ENCODE measurements at places on chromosomes 6 and 20.

- DNase-seq, result peak; percentile 32
Observed at GRCh38 chr6:35552285-35552917, 39.7 kb upstream of the TULP1 start.

DNA sequence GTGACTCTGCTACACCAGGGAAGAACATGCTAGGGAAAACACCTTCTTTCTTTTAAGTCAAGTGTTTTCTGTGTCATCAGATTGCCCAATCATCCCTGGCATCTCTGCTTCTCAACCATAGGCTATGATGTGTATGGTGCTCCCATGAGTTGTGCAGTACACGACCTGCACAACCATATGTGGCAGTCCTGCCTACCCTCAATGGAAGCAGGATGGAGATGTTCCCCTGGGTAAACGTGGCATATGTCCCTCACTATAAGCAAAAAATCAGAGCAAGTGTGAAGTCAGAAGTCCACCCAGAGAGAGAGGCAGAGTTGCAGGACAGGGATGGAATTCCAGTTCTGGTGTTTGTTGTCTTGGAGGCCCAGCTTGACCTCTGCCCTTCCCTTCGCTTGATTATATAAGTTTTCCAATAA is 10.3 kb upstream of the SNHG17 start:
- no peak for DNase-seq

DNA sequence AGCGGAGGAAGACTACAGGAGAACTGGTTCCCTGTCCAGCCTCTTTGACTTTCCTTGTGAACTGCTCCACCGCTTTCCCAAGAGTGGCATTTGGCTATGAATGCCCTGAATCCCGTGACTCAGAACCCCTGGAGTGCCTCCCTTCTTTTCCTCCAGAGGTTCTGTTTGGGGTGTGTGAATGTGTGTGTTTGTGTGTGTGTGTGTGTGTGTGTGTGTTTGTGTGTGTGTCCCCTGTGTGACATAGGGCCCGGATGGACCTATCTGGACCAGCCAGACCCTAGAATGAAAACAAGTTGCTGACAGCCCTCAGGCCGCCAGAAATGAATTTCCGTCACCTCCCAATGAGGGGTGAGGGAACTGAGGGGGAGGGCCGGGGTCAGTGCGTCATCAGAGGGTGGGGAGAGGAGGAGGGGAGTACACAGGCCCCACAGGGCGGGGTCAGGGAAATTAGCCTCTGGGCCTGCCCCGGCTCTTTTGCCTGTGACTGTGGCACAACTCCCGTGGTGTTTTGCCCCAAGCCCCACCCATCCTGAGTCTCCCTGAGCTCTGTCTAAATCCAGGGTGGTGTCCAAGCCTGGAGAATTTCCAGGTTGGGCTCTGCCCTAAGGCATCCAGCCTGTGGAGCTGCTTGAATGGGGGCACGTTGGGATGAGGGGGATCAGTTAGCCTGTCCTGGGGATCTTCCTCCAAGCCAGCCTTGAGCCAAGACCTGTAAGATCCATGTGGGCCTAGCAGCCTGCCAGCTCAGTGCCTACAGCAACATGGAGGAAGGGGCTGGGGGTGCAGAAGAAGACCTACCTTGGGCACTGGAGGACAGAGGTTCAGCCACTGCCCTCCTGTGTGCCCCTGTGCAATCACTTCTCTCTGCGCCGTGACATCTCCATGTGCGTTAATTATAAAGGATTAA is 15.2 kb upstream of the MRPS18A start:
- DNase-seq, result no peak

DNA sequence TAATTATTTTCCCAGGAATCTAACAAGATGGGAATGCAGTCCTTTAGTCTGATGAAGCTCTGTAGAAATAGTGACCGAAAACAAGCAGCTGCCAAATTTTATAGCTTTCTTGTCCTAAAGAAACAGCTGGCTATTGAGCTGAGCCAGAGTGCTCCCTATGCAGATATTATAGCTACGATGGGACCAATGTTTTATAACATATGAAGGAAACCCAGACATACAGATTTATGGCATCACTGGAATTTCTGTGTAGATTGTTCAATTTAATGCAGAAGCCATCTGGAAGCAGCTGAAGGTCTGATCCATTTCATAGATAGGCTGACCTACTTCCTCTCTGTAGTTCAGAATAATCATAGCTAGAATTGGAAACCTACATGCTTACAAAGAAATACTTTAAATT is 11.8 kb upstream of the SNPH start:
- no peak for DNase-seq

DNA sequence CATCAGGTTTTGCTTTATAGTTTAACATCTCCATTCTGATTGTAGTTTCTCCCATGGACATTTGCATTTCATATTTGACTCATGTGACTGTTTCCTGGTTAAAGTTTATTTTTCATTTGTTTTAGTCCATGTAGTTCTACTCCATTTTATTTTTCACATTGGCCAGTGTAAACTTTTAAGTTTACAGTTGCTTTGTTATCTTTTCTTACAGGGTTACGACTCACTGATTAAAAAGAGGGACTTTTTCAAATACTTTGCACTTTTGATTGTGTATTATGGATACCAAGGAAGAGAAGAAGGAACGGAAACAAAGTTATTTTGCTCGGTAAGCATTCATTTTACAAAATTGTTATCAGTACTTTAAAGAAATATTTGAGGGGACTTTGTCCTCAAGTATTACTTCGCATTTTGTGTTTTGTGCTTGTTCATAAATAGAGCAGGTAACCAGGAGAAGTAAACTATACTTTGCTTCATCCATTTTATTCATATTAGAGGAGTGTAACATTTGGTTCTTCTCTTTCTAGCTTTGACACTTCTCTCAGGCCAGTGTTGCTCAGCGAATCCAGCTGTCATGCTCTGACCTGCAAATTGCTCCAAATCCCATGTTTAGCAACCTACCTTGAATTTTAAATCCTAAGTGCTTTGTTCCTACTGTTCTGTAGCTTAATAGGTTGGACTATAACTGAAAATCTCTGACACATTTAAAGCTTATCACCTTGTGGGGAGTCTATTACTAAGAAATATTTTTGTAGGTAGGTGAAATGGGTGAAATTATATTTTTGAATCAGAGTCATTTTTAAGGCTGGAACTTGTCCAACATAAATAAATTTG is 24.5 kb downstream of the NCOA7 start:
- no peak for DNase-seq

GRCh38 chr6:34047913-34048867 is 97.7 kb downstream of the GRM4 start:
- DNase-seq, result no peak

DNA sequence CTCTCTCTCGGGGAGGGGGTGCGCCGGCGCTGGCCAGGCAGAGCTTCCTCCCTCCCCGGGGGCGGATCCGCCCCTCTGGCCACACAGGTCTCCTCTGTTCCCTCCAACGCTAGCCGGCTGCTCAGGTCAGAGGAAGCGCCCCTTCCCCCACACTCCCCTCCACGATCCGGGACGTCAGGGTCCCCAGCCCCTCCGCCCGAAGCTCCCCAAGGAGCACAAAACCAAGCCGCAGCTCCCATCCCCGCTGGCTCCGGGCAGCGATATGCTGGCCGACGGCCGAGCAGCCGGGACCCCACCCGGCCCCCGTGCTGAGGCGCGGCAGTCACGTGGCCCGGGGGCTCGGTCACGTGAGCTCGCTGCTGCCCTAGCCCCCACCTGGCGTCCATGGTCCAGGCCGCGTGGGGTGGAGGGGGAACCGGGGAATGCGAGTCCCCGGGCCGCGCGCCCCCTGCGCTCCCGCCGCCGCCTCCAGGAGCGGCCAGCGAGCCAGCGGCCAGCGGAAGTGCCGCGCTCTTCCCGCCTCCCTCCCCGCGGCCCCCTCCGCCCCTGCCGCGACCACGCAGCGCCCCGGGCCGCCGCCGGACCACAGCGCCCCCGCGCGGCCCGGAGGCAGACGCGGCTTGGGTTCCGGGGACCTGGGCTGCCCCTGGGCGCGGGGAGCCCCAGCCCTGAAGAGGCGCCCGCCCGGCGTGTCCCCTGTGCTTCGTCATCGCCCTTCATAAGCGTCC is at the start of gene SLC35B2:
TSS of gene SLC35B2 (minus strand) at position 504 of the 728 bp plus-strand sequence. CDS start at position 386, 118 bp downstream.
- DNase-seq, result no peak

DNA sequence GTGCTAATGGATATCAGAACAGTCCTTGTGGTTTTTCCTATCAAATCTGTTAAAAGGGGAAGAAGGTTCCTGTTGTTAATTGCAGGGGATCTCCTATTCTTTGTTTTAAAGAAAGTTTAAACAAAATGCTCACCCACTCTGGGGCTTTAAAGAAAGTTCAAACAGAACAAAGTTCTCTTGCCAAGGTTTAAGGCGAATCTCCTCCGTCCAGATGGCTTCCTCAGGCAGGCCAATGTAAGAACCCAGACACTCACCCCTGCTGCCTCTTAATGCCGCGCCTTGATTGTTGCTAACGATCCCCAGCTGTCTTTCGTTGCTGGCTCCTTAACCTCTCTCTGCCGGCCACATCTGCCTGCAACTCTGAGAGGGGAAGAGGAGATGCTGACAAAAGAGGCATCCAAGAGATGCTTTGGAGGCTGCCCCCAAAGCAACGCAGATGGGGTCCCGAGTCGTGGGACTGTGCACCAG is 235.0 kb upstream of the PRDM1 start:
- no peak for DNase-seq

DNA sequence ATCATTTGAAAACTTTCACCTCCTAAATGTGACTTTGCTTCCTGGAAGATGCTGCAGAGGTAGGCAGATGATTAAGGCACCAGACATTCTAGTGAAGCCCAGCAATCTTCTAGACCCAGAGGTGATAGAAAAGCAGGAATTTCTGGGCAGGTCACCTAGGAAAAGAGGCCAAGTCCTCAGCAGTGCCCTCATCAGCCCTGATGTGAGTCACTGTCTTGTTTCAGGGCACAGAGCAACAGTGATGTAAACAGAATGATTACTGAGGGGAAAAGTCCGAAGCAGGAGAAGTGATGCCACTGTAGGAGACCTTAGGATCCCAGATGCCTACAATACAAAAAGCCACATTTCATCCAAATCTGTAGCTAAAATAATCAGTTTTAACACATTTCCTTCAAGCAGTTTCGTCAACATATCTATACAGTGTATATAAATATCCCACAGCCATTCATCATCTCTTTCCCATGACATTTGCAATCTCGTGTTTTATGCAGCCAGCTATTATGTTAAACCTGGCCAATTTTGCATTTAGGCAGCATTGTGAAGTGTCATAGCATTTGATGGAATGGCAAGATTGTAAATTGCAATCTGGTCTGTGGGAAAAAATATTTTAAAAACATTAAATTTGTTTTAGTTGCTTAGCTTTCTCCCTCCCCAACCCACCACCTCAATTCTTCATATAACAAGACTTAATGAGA is 401.2 kb upstream of the RNF217 start:
- no peak for DNase-seq

DNA sequence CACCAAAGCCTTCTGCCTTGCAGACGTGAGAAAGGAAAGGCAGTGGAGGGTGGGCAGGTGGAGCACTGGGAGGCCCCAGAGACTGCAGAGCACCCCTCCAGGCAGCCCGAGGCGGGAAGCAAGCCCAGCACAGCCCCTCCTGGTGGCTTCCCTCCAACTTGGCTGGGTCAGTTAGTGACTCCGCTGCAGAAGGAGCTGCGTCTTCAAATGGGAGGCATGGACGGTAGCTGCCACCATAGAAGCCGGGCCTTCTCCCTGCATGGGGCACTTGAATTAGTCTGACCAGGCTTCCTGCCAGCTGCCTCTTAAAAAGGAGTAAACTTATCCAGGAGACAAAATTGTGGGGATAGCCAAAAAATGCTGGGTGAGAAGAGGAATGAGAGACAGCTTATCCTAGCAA is 88.0 kb upstream of the RPS6KA2 start:
- no peak for DNase-seq

- DNase-seq, result no peak
Observed at GRCh38 chr6:160766989-160767646, 65.1 kb downstream of the PLG start.

- DNase-seq, result no peak
Observed at GRCh38 chr6:73870907-73871306, 174.9 kb downstream of the CD109 start.

GRCh38 chr20:13817342-13817741 is 32.5 kb downstream of the NDUFAF5 start:
- DNase-seq, result no peak

GRCh38 chr20:61052195-61052750 is 199.8 kb upstream of the CDH4 start:
- no peak for DNase-seq

GRCh38 chr20:24836041-24836533 is 113.0 kb upstream of the CST7 start:
- DNase-seq, result no peak

- DNase-seq, result no peak
Observed at GRCh38 chr6:103629613-103630012, 1230.1 kb downstream of the HACE1 start.

- DNase-seq, result no peak
Observed at GRCh38 chr6:193773-194310, 98.4 kb upstream of the DUSP22 start.

DNA sequence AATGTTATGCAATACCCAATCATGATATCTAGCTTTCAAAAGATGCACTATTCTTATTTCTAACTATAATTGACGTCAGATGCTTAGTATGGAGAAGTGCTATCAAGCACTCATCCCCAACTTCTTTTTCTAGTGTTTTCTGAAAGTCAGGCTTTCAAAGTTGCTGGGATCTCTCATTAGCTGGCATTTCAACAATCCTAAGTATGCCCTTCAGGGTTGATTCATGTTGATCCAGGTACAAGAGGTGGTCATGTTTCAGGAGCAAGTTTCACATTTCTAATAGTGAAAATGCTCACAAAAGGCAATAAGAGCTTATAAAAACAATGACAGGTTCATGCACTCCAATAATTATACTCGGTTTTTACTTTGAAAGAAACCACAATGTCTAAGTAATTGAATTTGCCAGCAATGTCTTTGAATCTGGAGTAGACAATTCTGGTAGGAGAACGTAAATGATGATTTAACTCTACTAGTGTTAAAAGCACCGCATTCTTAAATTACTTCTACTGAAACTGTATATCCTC is 193.7 kb upstream of the KHDRBS2 start:
- no peak for DNase-seq

GRCh38 chr6:11335826-11336225 is 103.4 kb upstream of the NEDD9 start:
- DNase-seq, result no peak

GRCh38 chr6:83167726-83168278 is 25.3 kb downstream of the PGM3 start:
- DNase-seq, result no peak

DNA sequence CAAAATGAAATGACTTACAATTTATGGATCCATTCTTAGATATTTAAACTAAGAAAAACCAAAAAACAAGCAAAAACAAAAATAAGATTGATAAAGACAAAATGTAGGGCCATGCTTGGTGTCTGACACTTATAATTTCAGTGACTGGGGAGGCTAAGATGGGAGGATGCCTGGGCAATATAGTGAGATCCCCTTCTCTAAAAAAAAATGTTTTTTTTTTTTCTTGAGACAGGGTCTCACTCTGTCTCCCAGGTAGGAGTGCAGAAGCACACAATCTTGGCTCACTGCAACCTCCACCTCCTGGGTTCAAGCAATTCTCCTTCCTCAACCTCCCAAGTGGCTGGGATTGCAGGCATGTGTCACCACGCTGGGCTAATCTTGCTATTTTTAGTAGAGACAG is 92.4 kb downstream of the HFE start:
- DNase-seq, result no peak

GRCh38 chr20:16178546-16179135 is 394.6 kb downstream of the KIF16B start:
- DNase-seq, result no peak

Data from stimulated activated CD8-positive, alpha-beta memory T cell treated with anti-CD3 and anti-CD28 coated beads, Interleukin-7, amount 100 ng/mL, for 1 hour (primary cell).